ENCODE measurements at places on chromosomes 6 and 20. TPM values are rescaled to one million over a fixed set of nuclear protein-coding genes. Genes with fewer than 3 reads are reported as not detected.

DNA sequence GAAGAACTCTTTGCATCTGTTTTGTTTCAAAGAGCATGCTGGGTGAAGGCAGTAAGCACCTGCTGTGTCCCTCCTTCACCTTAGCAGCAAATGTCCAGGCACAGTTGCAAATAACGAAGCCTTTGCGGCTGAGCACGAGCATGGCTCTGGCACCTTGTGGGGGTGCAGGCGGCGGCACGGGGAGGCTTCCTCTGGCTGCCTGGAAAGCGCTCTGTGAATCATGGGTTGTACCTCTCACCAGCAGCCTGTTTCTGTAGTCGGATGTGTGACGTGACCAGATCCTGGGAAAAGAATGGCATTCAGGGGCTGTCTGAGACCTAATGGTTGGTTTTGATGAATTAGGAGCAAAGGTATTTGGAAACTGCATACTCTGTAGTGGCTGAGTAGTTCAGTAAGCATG is 144.8 kb downstream of the DTNBP1 start:
- no peak for DNase-seq
- no peaks in the 10 kb centered on the region for H3K27me3 ChIP-seq
- H3K36me3 ChIP-seq: peaks cover 38% of the 10 kb centered on the region
- no peaks in the 10 kb centered on the region for H3K4me1 ChIP-seq
- H3K4me3 ChIP-seq: no peak overlapping the region

The PNPLA1 gene
- total RNA-seq: not detected

- peak overlapping the region; percentile 94 for H3K27ac ChIP-seq
- no peak for DNase-seq
- no peaks in the 10 kb centered on the region for H3K36me3 ChIP-seq
These were observed 796 bp upstream of the RREB1 start for GRCh38 chr6:7106752-7107577.

- DNase-seq: no peak
- H3K4me3 ChIP-seq: no peak overlapping the region
- peaks cover 30% of the 10 kb centered on the region for H3K4me1 ChIP-seq
- H3K27me3 ChIP-seq: no peaks in the 10 kb centered on the region
- no peaks in the 10 kb centered on the region for H3K36me3 ChIP-seq
These were observed 41.0 kb downstream of the PLEKHG1 start for GRCh38 chr6:150640556-150641209.

DNA sequence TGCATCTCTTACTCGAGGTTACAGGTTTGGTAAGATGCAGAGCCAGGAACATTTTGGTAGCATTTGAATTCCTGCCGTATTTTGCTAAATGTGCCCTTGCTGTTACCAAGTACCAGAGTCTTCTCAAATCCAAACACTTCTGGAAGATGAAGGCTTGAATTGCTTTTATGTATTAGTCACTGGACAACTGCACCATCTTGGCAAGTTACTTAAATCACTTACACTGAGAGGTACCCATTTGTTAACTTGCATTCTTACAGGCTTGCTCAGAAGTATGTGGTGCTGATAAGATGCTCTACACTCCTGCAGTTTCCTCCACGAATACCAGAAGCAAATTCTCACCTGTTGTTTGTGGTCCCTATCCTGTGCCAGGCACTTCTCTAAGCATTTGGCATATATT is 12.7 kb downstream of the IL22RA2 start:
- no peaks in the 10 kb centered on the region for H3K36me3 ChIP-seq
- peaks cover 10% of the 10 kb centered on the region for H3K4me1 ChIP-seq
- H3K27me3 ChIP-seq: no peaks in the 10 kb centered on the region
- no peak overlapping the region for H3K27ac ChIP-seq

- no peaks in the 10 kb centered on the region for H3K36me3 ChIP-seq
- no peak overlapping the region for H3K4me3 ChIP-seq
- H3K4me1 ChIP-seq: no peaks in the 10 kb centered on the region
- no peak overlapping the region for H3K27ac ChIP-seq
- no peaks in the 10 kb centered on the region for H3K27me3 ChIP-seq
These were observed 557.5 kb downstream of the CD83 start for GRCh38 chr6:14674867-14675648.

The LHFPL5 gene
- not detected for total RNA-seq

GRCh38 chr6:153047386-153047785 is 44.9 kb upstream of the MTRF1L start:
- H3K27ac ChIP-seq: no peak overlapping the region
- H3K36me3 ChIP-seq: no peaks in the 10 kb centered on the region
- H3K4me3 ChIP-seq: no peak overlapping the region
- H3K4me1 ChIP-seq: no peaks in the 10 kb centered on the region
- no peaks in the 10 kb centered on the region for H3K27me3 ChIP-seq
- no peak for DNase-seq

All from GM12878 (cell line).